ENCODE measurements at places on chromosomes 2 and 18.

DNA sequence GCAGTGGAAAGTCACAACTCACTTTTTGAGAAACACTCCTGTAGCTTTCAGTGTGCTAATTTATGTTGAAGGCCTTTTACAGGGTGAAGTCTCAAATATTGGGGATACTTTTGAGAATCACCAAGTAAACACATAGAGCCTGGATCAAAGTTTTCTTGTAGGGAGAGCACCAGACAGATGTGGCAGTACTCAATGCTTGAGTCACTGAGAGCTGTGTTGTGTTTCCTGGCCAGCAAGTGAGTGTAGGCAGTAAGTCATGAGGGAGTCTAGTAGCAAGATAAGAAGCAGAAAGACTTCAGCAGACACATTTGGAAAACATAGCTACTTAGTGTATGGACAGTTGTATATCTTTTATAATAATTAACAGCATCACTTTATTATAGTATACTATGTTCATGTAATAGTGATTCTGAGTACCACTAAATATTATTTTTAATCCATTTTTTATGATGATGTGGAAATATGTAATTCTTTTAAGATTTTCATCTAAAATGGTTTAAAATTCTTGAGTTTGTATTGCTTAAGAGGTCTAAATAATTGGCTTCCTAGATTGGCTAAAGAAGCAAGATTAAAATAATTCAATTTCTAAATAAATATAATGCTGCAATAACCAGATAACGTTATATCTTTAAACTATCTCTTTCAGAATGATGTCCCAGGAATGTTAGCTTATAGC lies 12.8 kb downstream of the PSMD1 start:
- no peak for DNase-seq

GRCh38 chr2:120709608-120710041 lies 26.0 kb upstream of the GLI2 start:
- DNase-seq, result no peak

GRCh38 chr2:218839430-218839829 lies 7.8 kb upstream of the PRKAG3 start:
- DNase-seq, result no peak

- DNase-seq, result peak; percentile 44
Observed at GRCh38 chr18:8480506-8481328, 128.5 kb upstream of the RAB12 start.

DNA sequence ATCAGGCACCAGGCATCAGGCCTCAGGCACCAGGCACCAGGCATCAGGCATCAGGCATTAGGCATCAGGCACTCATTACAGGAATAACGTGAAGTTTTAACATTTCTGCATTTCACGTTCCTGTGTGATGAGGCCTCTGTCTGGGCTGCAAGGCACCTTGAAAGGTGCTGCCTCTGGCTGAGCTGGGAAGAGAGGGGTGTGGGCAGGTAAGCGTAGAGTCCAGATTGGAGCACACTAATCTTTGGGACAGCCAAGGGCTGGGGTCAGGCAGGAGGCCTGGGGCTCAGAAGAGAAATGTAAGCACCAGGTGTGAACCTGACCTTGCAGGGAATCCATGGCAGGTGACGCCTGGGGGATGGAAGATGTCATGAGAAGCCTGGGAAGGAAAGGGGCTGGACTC lies 25.3 kb upstream of the SNTG2 start:
- no peak for DNase-seq

GRCh38 chr2:16430846-16431245 lies 234.8 kb downstream of the CYRIA start:
- DNase-seq, result no peak

- no peak for DNase-seq
Observed at GRCh38 chr2:192202373-192202772, 7.6 kb upstream of the TMEFF2 start.

- DNase-seq, result no peak
Observed at GRCh38 chr2:139622691-139623090, 842.5 kb upstream of the NXPH2 start.

DNA sequence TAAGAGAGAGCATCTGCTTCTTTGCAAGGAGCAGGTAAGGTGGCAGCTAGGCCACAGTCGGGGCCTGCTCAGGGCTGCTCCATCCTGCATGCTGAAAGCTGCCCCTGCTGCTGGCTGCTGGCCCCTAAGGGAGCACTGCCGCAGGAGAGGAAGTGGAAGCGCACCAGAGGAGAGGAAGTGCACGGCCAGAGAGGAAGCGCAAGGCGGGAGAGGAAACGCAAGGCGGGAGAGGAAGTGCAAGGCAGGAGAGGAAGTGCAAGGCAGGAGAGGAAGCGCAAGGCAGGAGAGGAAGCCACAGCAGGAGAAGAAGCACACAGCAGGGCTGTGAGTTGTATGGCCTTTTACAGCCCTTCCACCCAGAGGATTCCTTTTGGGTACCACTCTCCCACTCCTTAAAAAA lies 539.0 kb upstream of the TNP1 start:
- no peak for DNase-seq

- no peak for DNase-seq
Observed at GRCh38 chr2:182542501-182543258, 115.8 kb upstream of the PDE1A start.

DNA sequence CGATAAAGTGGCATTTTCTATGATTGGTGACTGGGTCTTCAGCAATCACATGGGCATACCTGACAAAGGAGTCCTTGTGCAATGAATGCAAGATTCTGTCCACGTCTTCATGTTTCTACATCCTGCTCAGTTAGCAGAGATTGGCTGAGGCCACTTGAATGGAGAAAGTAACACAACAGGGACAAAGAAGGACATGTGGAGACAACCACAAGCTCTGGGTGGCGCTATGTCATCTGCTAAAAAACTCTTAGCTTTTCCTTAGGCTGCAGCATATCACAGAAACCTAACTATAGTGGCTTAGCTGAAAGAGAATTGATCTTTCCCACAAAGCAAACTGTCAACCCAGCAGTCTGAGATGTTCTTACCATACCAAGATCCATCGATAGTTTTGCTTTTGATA lies 1109.7 kb downstream of the SOCS6 start:
- DNase-seq, result peak; percentile 7

GRCh38 chr18:26394047-26394654 lies 154.2 kb downstream of the KCTD1 start:
- no peak for DNase-seq

GRCh38 chr2:140797718-140798117 lies 1333.1 kb downstream of the LRP1B start:
- no peak for DNase-seq

- peak; percentile 26 for DNase-seq
Observed at GRCh38 chr18:79680100-79680879, 687 bp downstream of the CTDP1 start.

- DNase-seq, result no peak
Observed at GRCh38 chr2:223941579-223942277, 3.4 kb downstream of the WDFY1 start.

DNA sequence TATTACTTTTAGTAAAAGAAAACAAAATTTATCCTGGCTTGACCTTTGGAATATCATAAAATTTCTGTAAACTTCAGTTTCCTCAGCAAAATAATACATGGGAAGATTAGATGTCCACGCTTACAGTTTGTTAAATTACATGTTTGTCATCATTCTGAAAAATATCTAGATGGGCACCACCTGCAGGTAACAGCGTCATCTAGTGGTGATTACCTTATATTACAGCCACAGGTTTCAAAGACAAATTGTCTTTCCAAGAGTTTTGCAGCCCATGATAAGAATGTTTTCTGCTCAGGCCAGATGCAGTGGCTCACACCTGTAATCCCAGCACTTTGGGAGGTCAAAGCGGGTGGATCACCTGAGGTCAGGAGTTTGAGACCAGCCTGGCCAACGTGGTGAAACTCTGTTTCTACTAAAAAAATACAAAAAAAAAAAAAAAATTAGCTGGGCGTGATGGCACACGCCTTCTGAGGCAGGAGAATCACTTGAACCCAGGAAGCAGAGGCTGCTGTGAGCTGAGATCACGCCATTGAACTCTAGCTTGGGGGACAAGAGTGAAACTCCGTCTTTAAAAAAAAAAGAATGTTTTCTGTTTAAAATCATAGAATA lies 96.3 kb upstream of the RASGRP3 start:
- peak; percentile 9 for DNase-seq

GRCh38 chr18:47100212-47100831 lies 50.0 kb downstream of the HDHD2 start:
- peak; percentile 49 for DNase-seq

- no peak for DNase-seq
Observed at GRCh38 chr2:130808482-130809268, 28.0 kb upstream of the ARHGEF4 start.

DNA sequence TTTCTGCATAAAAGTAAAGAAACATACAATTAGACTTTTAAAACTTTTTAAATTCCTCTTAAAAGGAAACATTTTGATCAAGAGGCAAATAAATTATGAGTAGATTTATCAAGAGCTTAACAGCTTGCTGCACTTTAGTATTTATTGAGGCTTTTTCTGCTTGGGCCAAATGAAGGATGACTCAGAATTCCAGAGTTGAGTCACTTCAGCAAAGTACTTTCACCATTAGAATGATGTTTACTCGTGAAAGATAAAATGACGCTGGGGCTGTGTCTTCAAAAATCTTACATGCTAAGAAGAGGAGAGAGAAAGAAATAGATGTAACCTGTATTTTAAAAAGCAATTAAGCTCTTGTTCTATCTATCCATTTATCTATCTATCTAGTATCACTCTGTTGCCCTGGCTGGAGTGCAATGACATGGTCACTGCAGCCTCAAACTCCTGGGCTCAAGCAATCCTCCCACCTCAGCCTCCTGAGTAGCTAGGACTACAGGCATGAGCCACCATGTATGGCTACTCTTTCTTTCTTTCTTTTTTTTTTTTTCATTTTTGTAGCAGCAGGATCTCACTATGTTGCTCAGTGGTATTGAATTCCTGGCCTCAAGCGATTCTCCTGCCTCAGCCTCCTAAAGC lies 75.3 kb upstream of the RIOK3 start:
- no peak for DNase-seq

- no peak for DNase-seq
Observed at GRCh38 chr2:556485-556884, 120.7 kb downstream of the TMEM18 start.

Measured in HEK293T (cell line).